ENCODE measurements at places on chromosomes 13 and 19.

GRCh38 chr13:113466383-113466782 is 13.1 kb upstream of the ADPRHL1 start:
- DNase-seq = no peak

GRCh38 chr13:94674609-94675348 is 37.6 kb downstream of the SOX21 start:
- DNase-seq = no peak

GRCh38 chr13:113834496-113835200 is 29.2 kb downstream of the GAS6 start:
- no peak for DNase-seq

DNA sequence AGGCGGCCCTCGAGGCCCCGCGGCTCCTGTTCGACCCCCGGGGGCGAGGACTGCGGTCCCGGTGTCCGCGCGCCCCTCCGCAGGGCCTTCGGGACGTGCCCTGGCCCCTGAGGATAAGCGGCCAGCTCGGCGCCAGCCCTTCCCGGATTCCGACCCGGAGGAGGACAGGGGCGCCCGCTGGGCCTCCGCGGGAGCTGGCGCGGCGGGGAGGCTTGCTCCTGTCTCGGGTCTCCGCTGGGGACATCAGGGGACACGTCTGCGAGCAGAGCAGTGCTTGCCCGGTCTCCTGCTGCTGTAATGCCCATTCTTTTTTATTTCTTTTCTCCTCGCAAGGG is 829 bp downstream of the B3GLCT start:
- DNase-seq = peak; percentile 37

- DNase-seq = no peak
Observed at GRCh38 chr19:49676136-49676783, 811 bp upstream of the PRMT1 start.

DNA sequence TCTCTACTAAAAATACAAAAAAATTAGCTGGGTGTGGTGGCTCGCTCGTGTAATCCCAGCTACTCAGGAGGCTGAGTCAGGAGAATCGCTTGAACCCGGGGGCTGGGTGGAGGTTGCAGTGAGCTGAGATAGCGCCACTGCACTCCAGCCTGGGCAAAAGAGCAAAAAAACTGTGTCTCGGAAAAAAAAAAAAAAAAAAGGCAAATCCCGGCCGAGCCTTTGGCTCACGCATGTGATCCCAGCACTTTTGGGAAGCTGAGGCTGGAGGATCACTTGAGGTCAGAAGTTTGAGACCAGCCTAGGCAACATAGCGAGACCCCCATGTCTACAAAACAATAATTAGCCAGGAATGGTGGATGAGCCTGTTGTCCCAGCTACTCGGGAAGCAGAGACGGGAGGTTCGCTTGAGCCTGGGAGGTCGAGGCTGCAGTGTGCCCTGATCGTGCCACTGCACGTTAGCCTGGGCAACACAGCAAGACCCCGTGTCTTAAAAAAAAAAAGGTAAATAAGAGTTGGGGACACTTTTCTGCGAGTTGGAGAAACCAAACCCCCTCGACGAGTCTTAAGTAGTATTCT is 574 bp upstream of the GPX4 start:
- DNase-seq = no peak

DNA sequence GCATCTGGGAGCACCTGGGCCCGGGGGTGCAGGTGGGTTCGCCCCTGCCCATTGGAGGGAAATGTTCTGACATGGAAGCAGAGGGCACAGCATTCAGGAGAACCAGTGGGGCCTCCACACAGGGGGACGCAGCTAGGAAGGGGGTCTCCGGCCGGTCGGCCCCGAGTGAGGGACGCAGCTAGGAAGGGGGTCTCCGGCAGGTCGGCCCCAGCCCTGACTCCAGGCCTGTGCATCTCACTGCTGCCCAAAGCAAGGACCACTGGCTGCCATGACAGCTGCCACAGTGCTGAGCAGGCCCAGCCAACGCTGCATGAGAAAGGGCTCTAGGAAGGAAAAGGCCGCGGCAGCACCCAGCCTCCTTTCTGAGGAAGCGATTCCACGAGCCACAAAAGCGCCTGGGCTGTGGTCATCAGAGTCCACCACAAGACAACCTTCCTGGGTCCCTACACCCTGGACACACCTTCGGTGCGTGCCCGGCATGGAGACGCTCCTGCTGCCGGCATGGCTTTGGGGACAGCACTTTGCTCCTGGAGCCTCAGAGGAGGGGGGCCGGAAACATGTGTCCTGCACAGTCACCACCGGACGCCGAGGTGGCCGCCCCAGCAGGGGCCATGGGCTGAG is 9.7 kb downstream of the RASA3 start:
- DNase-seq = no peak

- DNase-seq = no peak
Observed at GRCh38 chr19:29551774-29552173, 26.0 kb downstream of the VSTM2B start.

DNA sequence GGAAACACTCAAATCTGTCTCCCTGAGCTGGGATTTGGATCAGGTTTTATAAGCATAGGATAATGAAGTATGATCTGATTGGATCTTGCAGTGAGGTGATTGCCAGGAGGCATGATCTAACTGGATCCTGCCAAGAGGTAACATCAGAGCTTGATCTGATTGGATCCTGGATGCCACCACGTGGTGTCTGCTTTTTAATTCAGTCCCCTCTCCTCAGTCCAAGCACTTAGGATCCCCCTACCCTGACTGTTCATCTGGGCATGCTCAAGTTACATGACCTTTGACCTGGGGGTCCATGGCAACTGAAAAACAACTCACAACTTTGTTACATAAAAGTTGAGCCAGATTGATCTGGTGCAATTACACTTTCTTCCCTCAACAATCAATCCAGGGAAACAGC is 47.5 kb upstream of the LSM14A start:
- no peak for DNase-seq

DNA sequence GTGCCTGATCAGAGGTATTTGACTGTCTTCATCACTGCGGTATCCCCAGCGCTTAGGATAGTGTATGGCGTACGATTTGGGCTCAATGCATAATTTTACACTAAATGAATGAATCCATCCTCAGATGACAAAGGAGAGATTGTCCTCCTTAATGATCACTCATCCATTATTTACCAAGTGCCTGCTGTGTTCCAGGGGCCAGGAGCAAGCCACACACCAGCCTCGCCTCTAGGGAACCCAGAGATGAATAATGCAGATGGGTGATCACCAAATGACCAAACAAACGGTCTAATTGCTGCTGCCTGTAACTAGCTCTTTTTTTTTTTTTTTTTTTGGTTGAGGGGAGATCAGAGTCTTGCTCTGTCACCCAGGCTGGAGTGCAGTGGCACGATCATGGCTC is 5.9 kb upstream of the GPR32 start:
- no peak for DNase-seq

DNA sequence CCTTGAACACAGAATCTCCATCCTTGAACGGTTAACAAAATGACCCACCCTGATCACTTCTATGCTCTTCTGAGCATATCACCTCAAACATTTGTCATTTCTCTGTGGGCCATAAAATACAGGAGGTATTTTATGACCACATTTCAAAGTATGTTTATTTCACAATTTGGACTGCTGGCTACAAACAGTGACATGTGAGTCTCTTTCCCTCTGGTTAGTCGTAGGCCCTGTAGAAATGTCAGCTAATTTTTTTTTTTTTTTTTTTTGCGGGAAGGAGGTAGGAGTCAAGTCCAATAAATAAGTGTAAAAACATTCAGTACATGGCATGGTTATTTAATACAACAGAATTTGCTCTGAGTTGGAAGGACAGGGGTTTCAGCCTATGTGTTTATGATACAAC is 70.7 kb downstream of the FOXO1 start:
- no peak for DNase-seq

DNA sequence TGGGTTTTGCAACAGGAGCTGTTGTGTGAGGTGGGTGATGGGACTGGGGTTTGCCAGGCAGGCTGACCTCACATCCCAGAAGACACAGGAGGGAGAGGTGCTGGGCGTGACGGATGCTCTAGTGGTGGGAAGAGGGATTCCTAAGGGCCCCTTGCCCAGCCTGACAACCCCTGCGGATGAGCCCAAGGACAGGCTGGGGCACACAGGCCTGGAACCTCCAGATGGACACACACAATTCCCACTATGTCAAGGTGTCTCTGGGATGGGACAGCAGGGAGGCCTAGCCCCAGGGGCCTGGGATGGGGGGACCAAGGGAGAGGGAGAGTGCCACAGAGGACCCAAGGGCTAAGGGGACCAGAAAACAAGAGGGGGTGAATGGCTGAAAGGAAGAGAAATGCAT is 191.5 kb downstream of the ZNF536 start:
- DNase-seq = no peak

- no peak for DNase-seq
Observed at GRCh38 chr13:112054616-112055015, 12.3 kb upstream of the SOX1 start.

DNA sequence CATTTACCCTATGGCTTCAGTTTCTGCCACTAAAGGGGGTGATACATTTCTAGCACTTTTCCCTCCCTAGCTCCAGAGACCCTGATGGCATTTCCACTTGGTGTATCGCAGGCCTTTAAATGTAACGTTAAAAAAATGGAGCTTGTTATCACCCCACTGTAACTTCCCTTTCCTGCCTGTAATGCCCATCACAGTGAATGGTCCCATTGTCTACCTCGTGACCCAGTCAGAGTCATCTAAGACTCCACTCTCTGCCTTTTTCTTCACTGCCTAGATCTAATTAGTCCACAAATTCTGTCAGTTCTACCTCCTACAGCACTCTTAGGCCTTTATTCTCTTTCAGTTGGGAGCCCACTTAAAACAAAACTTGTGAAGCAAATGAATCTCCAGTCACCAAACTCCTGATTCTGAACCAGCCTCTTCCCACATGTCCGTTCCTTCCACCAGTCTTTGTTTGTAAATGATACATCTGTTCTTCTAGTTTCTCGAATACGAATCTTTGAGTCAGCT is 64.8 kb downstream of the NHLRC3 start:
- DNase-seq = no peak

DNA sequence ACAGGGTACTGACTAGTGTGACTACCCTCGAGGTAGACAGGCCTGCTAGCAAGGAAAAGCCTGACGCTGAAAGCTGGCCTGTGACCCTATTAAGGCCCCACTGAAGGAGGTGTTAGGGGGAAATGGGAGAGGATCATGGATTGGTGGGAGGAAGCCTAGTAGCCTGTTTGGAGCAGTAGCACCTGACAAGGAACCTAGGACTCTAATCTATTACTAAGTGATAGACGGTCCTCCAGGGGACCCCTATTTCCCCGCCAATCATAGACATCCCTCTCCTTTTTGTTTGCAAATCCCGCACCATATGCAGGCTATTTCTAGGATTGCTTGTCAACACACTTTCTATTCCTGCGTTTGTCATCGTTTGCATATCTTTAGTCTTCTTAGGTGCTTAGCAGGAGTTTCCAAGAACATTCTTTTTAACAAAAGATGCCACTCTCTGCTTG is 1338.8 kb upstream of the MIR17HG start:
- no peak for DNase-seq

DNA sequence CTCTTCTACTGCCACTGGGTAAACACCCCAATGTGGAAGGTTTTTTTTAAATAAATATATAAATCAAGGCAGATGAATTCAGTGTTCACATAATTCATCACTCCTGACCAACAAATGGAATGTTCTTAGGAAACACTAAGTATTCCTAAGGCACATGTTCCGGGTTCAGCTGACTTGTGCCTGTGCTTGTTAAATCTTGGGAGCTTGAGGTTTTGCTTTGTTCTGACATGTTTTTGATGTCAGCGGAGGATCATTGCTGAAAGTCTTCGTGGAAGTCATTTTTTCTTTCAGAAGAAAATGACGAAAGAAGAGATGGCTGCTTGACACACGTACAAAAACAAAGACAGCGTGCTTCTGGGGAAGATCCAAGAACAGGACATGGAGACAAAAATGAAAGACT is 185.8 kb downstream of the MZT1 start:
- DNase-seq = no peak

GRCh38 chr19:1608359-1609102 is 3.3 kb upstream of the UQCR11 start:
- no peak for DNase-seq

- DNase-seq = peak; percentile 50
Observed at GRCh38 chr19:13764821-13765394, 586 bp downstream of the MRI1 start.

DNA sequence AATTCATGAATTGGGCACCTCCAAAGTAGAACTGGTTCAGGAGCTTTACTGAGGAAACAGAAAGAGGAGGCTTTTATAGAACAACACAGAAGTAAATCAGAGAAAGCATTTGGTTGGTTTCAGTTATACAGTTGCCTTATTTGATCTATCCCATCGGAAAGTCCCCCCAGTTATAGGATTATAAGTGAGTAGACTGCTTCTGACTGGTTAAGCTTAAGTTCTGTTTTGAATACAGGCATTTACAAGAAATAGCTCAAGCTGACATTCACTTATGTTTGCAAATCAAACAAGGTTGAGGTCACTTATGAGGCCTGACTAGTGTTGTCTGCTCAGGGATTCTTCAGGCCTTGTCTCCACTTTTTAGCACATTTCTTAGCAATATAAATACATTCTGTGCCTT is 857.4 kb downstream of the EFNB2 start:
- no peak for DNase-seq

GRCh38 chr19:30171795-30172612 is 200.2 kb upstream of the ZNF536 start:
- no peak for DNase-seq

- no peak for DNase-seq
Observed at GRCh38 chr19:7698583-7698982, 3.3 kb downstream of the FCER2 start.

DNA sequence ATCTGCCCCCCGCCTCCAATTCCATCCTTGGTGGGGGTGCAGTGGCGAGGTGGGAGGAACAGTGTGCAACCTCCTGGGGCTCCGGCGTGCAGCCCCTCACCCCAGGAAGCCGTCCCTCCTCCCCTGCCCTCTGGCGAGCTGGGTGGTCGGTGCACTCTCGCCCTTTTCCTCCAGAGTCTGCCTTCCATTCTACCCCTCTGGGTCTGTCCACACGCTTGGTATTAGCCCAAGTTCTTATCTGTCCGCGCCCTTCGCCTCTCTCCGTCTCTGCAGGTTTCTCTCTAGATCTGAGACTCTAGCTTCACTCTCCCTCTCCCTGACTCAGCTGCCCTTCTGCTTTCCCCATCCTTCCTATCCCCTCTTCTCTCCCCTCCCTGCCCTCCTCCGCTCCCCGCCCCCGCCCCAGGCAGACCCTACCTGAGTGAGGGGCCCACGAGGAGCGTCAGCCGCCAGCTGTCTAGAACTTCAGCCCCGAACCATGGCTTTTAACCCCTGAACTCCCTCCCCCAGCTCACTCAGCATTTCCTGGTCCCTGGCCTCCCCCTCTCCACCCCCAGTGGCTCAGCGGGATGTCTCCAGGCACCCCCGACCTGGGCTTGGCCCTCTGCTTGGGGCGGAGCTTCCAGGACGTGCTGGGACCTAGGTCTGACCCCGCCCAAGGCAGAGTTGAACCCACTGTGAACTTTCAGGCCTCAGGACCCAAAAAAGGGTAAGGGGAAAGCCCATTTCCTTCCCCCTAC is 499 bp upstream of the KLK13 start:
- DNase-seq = no peak

GRCh38 chr19:53374288-53374687 is 8.8 kb downstream of the ZNF525 start:
- DNase-seq = no peak

- DNase-seq = no peak
Observed at GRCh38 chr19:10784257-10784656, 51.8 kb downstream of the TMED1 start.
